ENCODE measurements at places on chromosomes 16 and 17. TPM values are rescaled to one million over a fixed set of nuclear protein-coding genes. Genes with fewer than 3 reads are reported as not detected.

The KRT40 gene
- total RNA-seq, result not detected

The ERN2 gene
- not detected for total RNA-seq

The RPS15A gene
- 3,677 TPM for total RNA-seq

The ERCC4 gene
- total RNA-seq, result 3.6 TPM

The VMO1 gene
- total RNA-seq, result 0.31 TPM

The CRHR1 gene
- not detected for total RNA-seq

The KRTAP16-1 gene
- not detected for total RNA-seq

The SUPT4H1 gene
- total RNA-seq, result 27.1 TPM

The HOXB8 gene
- total RNA-seq, result not detected

The ITGAE gene
- 28.5 TPM for total RNA-seq

The NGFR gene
- total RNA-seq, result 64.8 TPM

The SEC14L1 gene
- total RNA-seq, result 11.9 TPM

The HOXB7 gene
- 0.16 TPM for total RNA-seq

The SLFN14 gene
- total RNA-seq, result not detected

The SLC25A10 gene
- total RNA-seq, result 13.2 TPM

The KRTAP3-1 gene
- total RNA-seq, result not detected

The CHTF8 gene
- total RNA-seq, result 61.4 TPM

The SUZ12 gene
- total RNA-seq, result 10.0 TPM

The CDH8 gene
- not detected for total RNA-seq

The EPX gene
- total RNA-seq, result not detected

The STAC2 gene
- not detected for total RNA-seq

The TBC1D3E gene
- total RNA-seq, result not detected

The NUPR1 gene
- 35.1 TPM for total RNA-seq

The CCL3 gene
- not detected for total RNA-seq

The SHISA6 gene
- total RNA-seq, result not detected

The BMERB1 gene
- total RNA-seq, result 3.4 TPM

The PROCA1 gene
- 1.3 TPM for total RNA-seq

The KRTAP1-1 gene
- total RNA-seq, result not detected

The INCA1 gene
- not detected for total RNA-seq

The TOB1 gene
- 14.1 TPM for total RNA-seq

The FOXN1 gene
- total RNA-seq, result 0.04 TPM

The MT4 gene
- total RNA-seq, result not detected

The WSCD1 gene
- not detected for total RNA-seq

The C16orf92 gene
- total RNA-seq, result not detected

The SGF29 gene
- total RNA-seq, result 14.3 TPM

The PHOSPHO1 gene
- total RNA-seq, result not detected

The SLC47A1 gene
- total RNA-seq, result 1.3 TPM
